Upper lobe of left lung (tissue), 6 donors: ENCODE measurements at places on chromosomes 4 and X. TPM values are rescaled to one million over a fixed set of nuclear protein-coding genes. Genes with fewer than 3 reads are reported as not detected.

Gene CYBB
- 12.1 TPM for total RNA-seq

Gene CT45A10
- not detected for total RNA-seq

Gene DUX4
- not detected for total RNA-seq

Gene HPSE
- total RNA-seq = 2.7 TPM

Gene RTL5
- 2.7 TPM for total RNA-seq

Gene PDHA1
- total RNA-seq = 60.6 TPM

Gene HSFX4
- not detected for total RNA-seq

Gene SLIT2
- 102 TPM for total RNA-seq

Gene CSAG3
- not detected for total RNA-seq

Gene FAM47A
- total RNA-seq = not detected

Gene CT45A6
- not detected for total RNA-seq

Gene ITGB1BP2
- total RNA-seq = 1.6 TPM

Gene CLCN4
- total RNA-seq = 7.2 TPM

Gene C1GALT1C1
- 12.4 TPM for total RNA-seq

Gene NCAPG
- 2.4 TPM for total RNA-seq

Gene FAM114A1
- 27.2 TPM for total RNA-seq

Gene XPNPEP2
- 0.91 TPM for total RNA-seq

Gene MAOB
- total RNA-seq = 34.1 TPM

Gene IL9R
- 1.7 TPM for total RNA-seq

Gene TASL
- 1.2 TPM for total RNA-seq

Gene AFF2
- total RNA-seq = 7.3 TPM

Gene HSD17B13
- total RNA-seq = 2.5 TPM

Gene GPM6B
- 11.5 TPM for total RNA-seq

Gene AP1AR
- total RNA-seq = 25.1 TPM
